Aorta (tissue), 5 donors: ENCODE measurements at places on chromosomes 12 and 14.

GRCh38 chr14:74963705-74964271 lies 8.4 kb upstream of the PGF start:
- peak; percentile 34 for DNase-seq

- no peak for DNase-seq
Measured at GRCh38 chr12:47054659-47055058, 24.8 kb upstream of the PCED1B start.

- DNase-seq: no peak
Measured at GRCh38 chr14:68278576-68279436, 459.2 kb downstream of the RAD51B start.

GRCh38 chr12:58458102-58458501 lies 462.2 kb downstream of the LRIG3 start:
- no peak for DNase-seq

- no peak for DNase-seq
Measured at GRCh38 chr12:28127455-28127854, 62.8 kb upstream of the CCDC91 start.
